ENCODE measurements at places on chromosomes 7 and 10.

DNA sequence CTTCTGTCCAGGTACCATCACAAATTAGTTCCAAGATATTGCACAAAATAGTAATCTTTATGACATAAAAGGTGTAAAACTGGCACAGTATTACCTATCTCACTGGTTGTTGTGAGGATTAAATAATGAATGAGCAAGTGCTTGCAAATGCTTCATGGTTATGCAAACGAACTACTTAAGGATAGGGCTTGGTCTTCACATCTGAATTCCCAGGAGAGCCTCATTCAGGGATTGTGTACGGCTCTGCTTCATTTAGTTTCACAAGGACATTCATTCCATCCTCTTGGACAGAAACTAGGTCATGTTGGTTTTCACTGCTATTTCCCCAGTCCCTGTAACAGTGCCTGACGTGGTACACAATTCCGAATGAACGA is 12.1 kb downstream of the ABCA13 start:
- DNase-seq = no peak

DNA sequence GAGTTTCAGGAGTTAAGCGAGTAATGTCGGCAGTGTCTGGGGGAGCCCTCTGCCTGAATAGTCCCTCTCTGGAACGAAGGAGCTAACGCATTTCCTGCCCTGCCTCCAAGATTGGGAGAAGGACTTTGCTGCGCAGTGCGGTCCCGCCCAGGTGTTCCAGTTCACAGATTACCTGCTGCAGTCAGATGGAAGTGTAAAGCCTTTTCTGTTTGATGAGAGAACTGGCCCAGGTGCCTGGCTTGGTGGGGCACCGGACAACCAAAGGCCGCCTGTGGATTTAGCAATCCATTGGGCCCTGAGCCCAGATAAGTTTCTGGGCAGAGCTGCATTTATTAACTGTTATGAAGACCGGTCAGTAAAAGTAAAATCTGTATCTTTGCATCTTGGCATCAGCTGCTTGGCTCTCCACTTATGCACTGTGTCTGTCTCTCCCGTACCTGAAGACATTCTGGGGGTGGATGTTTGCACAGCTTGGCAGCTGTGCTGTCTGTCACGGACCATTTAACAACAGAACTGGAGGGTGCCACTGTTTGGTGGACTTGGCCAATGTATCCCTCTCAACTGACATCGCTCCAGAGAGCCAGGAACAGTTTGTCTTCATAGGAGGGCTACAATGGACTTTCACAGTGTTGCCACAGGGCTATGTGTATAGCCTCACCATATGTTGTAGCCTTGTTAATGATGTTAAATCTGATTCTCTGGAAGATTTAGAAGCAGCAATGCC is 654.7 kb upstream of the ZWINT start:
- DNase-seq = no peak

- DNase-seq = no peak
Measured at GRCh38 chr7:131858611-131859010, 302.2 kb upstream of the PODXL start.

DNA sequence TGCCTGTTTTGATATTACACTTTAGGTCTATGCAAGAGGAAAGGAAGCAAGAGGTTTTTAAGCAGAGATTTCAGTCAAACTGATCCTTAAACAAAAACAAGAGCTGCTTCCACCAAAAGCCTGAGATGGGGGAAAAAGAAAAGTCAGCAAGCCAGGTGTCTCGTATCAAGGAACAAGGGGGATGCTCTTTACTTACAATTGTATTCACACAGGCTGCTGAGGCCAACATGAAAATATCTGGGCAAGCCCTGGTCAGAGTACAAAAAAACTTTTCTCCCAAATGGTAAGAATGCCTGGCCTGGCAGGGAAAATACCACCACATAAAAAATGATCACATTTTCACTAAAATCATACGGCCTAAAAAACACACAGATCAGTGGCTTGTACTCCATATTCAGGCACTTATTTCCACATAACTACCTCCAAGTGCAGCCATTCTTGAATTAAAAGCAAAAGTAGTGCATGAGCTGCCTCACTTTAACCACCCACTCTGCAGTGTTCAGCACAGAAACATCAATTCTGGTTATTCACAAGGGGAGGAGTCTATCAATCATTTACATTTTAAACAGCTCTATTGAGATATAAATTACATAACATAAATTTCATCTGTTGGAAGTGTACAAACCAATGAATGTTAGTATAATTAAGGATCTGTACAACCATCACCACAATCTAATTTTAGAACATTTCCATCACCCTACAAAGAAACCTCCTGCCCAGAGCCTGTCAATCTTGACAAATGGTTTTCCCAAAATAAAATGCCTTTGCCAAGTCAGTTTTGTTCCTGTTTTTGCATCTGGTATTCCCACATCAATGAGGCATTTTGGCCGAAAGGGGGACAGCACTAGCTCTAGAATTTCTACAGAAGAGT is 70.2 kb downstream of the GRB10 start:
- DNase-seq = no peak

DNA sequence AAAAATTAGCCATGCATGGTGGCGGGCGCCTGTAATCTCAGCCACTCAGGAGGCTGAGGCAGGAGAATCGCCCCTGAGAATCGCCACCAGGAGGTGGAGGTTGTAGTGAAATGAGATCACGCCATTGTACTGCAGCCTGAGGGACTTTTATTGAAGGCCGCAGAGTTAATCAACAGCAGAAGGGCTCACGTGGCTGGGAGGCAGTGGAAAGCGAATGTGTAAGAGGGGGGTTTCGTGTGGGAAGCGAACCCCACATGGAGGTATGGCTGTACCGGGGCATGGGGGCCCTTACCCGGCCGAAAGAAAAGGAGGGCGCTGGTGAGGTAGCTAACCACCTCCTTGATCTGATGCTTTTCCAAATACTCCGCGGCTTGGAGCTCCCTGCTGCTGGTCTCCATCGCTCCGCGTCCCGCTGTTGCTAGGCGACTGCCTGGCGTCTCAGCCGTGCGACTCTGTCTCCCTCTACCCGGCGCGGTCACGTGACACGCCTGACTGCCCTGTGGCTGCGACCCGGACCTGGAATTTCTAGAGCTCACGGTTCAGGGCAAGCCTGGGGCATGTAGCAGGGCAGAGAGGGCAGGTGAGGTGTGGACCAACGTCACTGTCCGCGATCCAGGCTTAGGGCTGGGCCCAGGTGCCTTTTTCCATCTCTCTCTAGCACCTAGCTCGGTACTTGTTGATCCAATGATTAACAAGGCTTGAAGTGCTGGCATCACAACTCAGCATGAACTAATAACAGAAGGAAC is at the start of gene EFCAB10:
Gene EFCAB10, minus strand, starts transcription at position 428 of the 746 bp plus-strand sequence. Its CDS starts 30 bp downstream, at position 398.
- no peak for DNase-seq

DNA sequence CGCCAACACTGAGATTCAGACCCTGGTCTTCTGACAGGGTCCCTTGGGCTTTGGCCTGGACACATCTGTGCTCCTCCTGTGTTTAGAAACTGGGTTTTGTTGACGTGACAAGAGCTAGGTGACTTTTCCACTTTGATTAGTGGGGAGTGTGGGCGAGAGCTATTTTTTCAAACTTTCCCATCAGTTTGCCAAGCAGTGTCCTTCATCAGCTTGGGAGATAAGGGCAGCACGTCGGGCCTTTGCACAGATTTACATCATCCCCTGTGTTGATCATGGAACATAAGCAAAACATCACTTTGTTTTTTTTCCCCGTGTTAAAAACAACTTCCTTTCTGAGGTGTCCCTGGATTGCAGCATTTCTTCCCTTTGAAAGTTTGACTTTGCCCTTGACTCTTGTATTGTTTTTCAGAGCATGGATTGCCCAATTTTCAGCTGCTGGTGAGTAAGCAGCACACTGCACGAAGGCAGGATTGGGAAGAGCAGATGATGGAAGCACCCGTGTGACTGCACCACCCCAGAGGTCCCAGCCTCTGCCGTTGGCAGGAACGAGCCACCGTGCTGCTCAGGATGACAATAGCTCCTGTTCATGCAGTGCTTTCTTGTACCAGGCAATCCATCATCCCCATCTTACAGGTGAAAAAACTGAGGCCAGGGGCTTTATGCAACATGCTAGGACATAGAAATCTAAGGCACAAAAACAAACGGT is 6.4 kb upstream of the IGFBP1 start:
- peak; percentile 49 for DNase-seq

DNA sequence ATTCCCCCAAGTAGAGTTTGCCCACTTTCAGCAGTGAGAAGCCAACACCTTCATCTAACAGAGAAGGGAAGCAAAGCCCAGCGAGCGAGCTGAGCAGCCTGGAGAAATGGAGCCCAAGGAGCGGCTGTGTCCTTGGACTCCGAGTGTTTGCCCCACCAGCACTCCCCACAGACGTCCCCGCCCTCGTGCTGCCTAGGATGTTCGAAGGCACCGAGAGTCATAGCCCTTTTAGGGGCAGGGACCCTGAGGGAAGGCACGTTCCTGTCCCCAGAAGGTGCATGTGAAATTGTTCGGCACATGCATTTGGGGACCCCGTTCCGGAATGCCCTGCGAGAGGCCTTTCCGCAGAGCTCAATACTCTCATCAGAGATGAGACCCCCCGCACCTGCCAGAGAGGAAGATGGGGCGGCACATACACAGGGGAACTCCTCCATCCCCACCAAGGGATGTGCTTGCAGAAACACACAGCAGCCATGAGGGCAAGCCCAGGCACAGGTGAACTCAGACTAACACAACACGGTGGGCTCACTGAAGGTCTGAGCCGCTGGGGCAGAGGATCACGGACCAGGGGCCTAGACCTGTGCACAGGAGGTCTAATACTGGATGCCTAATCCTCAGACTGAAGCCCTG is 131.0 kb downstream of the DLG5 start:
- DNase-seq = no peak

- no peak for DNase-seq
Measured at GRCh38 chr7:38306171-38306570, 32.7 kb upstream of the TARP start.

DNA sequence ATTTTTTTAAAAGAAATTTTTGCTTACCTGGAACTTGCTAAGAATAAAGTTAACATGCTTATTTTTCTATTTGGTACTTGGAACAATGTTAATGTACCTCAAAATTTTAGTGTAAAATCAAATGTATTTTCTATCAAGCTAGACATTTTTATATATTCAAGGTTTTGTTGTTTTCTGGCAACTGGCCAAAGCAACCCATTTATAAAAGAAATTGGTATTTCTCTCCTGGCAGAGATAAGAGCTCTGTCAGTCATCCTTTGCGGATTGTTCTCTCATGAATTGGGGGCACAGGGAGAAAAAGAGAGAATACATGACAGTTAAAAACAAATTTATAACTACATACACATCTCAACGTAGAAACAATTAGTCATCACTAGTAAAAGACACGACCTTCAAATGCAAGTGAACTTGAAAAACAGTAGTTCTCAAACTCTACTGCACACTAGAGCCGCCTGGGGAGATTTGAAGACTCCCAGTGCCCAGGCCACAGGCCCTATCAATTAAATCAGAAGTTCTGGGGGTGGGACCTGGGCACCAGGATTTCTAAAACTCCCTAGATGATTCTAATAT is 152.4 kb upstream of the LAMB4 start:
- DNase-seq = no peak

- no peak for DNase-seq
Measured at GRCh38 chr7:143015926-143016490, 10.9 kb downstream of the OR9A2 start.

DNA sequence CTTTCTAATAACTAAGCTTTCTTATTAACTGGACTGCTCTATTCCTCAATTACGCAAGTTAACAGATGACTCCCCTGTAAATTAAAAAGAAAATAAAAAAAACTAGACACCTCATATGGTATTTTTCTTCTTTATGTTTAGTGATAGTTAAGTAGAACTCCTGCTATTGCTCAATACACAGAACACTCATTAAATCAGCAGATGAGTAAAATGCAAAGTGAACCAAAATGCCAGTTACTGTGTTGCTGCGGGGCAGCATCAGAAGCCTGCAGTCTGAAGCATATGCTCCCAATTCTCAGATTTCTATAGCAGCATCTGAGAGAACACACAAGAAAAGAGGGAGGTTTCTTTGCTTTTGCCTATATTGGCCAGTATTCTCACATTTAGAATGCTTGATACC is 28.4 kb downstream of the CDK6 start:
- DNase-seq = no peak

GRCh38 chr7:144818511-144818910 is 17.3 kb downstream of the TPK1 start:
- DNase-seq = no peak

DNA sequence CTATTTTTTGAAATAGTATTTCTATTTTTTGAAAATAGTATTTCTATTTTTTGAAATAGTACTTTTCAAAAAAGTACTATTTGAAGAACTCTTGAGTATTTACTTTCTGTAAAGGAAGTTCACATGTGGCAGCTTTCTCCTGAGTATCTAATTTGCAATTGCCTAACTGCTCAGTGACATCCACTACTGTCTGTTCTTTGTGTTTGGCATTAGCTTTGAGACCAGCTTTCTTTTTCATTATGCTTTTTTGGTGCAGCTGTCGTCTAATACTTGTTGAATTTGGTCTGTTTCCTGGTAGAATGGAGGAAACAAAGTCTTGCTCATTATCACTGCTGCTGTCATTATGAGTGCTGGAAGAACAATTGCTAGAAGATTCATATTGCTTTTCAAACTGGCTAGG is 99.1 kb downstream of the BMPR1A start:
- DNase-seq = no peak

GRCh38 chr7:9148687-9149086 is 715.3 kb downstream of the NXPH1 start:
- no peak for DNase-seq

DNA sequence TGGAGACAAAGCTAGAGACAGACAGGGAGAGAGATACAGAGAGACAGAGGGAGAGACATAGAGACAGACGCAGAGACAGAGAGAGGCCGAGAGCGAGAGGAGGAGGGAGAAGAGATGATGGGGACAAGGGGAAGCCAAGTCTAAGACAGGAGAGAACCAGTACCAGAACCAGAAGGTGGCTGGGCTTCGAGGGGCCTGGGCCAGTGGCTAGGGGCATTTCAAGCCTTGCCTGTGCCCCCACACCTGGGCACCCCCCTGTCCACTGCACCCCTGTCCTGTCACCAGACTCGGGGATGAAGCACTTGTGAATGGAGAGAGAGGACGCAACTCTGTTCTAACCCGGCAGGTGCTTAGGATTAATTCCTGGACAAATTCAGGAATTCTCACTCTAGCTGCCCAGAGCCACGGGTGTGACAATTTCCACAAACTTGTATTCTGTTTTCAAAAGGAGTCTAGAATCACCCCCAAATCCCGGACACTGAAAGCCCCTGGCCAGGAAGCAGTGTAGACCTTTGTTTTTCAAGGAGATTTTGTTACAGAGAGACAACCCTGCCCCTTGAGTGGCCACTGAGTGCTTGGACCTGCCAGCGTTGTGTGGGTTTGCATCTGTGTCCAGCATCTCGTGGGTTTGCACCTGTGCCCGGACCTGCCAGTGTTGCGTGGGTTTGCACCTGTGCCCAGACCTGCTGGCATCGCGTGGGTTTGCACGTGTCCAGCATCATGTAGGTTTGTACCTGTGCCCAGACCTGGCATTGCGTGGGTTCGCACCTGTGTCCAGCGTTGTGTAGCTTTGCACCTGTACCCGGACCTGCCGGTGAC is 157.3 kb downstream of the WDR37 start:
- DNase-seq = no peak

DNA sequence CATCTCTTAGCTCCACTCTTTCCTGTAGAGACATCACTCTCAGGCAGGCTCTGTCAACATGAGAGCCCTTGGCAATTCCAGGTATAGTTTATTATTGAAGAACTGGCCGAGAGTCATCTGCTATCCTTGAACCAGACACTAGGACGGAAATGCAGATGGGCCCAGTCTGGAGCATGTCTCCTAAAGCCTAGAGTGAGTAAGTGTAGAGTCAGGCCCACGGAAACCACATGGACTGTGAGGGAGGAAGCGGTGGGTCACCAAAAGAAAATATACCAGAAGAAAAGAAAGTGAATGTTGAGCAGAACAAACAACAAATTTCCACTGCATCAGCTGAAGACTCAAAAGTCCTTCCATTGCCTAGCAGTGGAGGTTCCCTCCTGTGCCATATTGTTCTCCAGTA is 15.7 kb upstream of the RELN start:
- DNase-seq = no peak

- no peak for DNase-seq
Measured at GRCh38 chr7:18189500-18190126, 162.0 kb upstream of the PRPS1L1 start.
